NCI-H345 (cell line): ENCODE measurements at places on chromosomes 11 and 22.

DNA sequence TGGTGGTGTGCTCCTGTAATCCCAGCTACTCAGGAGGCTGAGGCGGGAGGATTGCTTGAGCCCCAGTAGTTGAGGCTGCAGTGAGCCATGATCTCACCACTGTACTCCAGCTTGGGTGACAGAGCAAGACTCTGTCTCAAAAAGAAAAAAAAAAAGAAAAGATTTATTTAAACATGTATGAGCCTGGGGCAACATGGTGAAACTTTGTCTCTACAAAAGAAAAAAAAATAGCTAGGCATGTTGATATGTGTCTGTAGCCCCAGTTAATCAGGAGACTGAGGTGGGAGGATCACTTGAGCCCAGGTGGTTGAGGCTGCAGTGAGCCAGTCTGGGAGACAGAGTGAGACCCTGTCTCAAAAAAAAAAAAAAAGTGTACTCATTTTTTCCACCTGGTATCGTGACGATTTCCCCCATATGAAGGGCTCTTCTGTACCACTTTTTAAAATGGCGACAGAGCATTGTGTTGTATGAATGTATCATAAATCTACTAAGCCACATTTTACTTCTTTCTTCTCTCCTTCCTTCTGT is 16.4 kb upstream of the KCTD14 start:
- DNase-seq: no peak

DNA sequence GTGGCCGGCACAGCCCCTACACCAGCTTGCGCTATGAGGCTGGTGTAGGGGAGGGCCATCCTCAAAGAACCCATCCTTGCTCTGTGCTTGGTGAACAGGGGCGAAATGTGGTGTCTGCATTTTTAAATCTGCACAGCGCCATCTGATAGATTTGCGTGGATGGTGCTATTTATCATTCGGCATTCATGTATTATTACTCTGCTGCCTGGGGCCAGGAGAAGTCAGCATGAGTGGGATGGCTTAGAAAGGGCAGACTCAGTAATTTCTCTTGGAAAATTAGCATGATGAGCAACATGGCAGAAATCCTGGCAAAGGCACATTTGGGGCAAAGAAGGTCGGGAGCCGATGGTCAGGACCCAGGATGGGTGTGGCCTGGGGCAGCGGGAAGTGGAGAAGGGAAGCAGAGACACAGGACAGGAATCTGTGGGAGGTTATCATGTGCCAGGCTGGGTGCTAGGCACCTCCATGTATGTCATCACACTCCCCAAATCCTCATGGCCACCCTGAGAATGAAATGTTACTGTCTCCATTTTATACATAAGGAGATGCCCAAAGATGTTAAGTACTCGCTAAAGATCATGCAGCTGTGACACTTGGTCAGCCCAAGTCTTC is 149.0 kb downstream of the CEP164 start:
- no peak for DNase-seq

- DNase-seq: no peak
Observed at GRCh38 chr11:126512741-126513715, 157.5 kb downstream of the ST3GAL4 start.

GRCh38 chr11:945986-946385 is 20.3 kb downstream of the AP2A2 start:
- no peak for DNase-seq

DNA sequence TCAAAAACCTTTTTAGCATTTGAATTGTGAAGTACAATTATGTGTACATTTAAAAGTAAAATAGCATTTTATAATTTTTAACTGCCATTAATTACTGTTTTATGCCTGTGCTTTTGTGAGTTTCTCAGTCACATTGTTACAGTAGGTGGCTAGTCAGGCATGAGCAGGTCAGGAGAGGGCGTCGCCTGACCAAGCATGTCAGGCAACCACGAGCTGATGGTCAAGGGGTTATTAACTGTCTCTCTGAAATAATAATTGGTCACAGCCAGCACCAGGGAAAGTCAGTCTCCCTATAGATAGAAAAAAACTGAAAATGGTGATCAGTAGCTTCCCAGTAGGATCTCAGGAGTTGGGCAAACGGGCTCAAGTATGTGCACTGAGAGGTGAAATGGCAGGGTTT is 19.4 kb upstream of the CCDC81 start:
- DNase-seq: no peak

DNA sequence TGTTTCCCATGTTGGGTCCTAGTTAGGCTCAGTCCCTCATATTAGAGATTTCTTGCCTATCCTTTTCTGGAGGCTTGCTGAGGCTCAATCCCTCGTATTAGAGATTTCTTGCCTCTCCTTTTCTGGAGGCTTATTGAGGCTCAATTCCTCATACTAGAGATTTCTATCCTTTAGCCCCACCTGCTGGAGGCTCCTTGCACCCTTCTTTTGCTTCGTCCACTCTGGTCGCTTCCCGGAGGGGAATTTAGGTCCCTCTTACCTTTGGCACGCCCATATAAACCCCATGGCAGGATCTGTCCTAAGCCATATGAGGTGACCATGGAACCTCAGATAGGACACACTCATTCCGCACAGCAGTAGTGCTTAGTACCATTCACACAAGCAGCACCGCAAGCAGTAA is 15.9 kb downstream of the CYP2D6 start:
- no peak for DNase-seq

GRCh38 chr11:85947431-85948272 is 92.5 kb downstream of the CCDC83 start:
- no peak for DNase-seq

GRCh38 chr11:105202844-105203548 is 63.4 kb upstream of the CARD18 start:
- DNase-seq: no peak
